ENCODE measurements at places on chromosomes 16 and 17. TPM values are rescaled to one million over a fixed set of nuclear protein-coding genes. Genes with fewer than 3 reads are reported as not detected.
A peak's percentile ranks its signal among the peaks of the same experiment; 100 is the strongest.

DNA sequence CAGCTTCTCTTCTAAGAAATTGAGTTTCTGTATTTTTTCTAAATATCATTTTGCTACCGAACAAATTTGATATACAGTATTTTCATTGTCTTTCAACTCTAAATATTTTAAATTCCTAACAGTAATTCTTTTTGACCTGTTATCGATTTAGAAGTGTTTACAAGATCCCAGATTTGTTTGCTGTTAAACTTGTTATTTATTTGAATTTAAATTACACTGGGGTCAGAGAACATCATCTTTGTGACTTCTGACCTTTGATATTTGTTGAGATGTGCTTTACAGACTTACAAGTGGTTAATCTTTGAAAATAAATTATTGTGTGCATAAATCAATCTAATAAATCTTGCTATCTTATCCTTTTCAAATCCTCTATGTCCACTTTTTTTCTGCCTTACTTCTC is 94.2 kb downstream of the ARHGAP44 start:
- no peak overlapping the region for H3K27ac ChIP-seq
- DNase-seq = no peak
- no peaks in the 10 kb centered on the region for H3K27me3 ChIP-seq
- no peaks in the 10 kb centered on the region for H3K36me3 ChIP-seq

DNA sequence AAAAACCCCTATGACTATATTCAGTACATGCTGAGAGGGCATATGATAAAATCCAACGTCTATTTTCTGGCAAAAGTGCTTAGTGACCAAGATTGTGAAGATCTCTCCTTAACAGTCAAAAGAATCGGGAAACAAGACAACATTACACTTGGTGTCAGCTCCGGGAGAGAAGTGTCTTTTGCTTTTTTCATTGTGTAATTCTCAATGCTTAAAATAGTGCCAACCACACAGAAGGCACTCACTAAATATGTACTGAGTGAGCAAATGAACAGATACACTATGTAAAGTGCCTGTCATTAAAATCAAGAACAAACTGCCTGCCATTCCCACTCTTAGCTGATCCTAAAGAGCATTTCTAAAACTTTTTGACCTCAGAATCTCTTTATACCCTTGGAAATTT is 34.1 kb downstream of the VPS53 start:
- H3K27me3 ChIP-seq = no peaks in the 10 kb centered on the region
- H3K4me1 ChIP-seq = no peaks in the 10 kb centered on the region
- no peak overlapping the region for H3K4me3 ChIP-seq
- DNase-seq = no peak

DNA sequence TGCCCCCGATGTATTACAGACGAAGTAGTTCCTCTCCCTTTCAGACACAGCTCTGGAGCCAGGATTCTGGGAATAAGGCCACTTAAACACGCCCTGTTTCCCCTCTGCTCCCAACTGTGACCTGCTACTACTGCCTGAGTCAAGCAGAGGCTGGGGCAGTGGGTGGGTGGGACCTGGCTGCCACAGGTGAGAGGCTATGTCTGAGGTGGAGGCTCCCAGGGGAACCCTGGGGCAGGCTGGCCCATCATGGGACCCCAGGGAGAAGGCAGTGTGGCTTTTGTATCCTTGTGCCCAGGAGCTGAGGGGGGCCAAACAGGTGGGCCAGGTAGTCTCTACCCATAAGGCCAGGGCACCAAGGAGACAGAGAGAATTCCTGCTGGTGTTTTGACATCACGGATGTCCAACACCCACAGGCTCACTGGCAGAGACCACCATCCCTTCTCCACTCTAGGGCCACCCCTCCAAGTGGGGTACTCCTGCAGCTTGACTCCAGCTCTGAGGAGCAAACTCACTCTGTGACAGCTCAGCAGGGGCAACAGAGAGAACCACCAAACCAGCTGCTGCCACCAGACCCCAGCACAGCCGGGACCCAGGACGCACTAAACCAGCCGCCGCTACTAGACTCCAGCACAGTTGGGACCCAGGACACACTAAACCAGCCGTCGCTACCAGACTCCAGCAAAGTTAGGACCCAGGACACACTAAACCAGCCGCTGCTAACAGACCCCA is 105.3 kb upstream of the SMURF2 start:
- DNase-seq = no peak
- H3K4me3 ChIP-seq = no peak overlapping the region
- no peak overlapping the region for H3K27ac ChIP-seq
- H3K36me3 ChIP-seq = no peaks in the 10 kb centered on the region
- no peaks in the 10 kb centered on the region for H3K27me3 ChIP-seq

- peaks cover 14% of the 10 kb centered on the region for H3K36me3 ChIP-seq
- peak overlapping the region; percentile 94 for H3K4me3 ChIP-seq
- H3K27ac ChIP-seq = peak overlapping the region; percentile 82
- peaks cover 13% of the 10 kb centered on the region for H3K4me1 ChIP-seq
- H3K27me3 ChIP-seq = no peaks in the 10 kb centered on the region
Measured at GRCh38 chr17:1227917-1228780, 42.1 kb upstream of the BHLHA9 start.

- H3K36me3 ChIP-seq = no peaks in the 10 kb centered on the region
- H3K27me3 ChIP-seq = peaks cover under 1% of the 10 kb centered on the region
- DNase-seq = no peak
- H3K27ac ChIP-seq = no peak overlapping the region
- no peaks in the 10 kb centered on the region for H3K4me1 ChIP-seq
Measured at GRCh38 chr16:58032710-58033293, 7.2 kb downstream of the MMP15 start.

- peak overlapping the region; percentile 28 for H3K4me3 ChIP-seq
- peaks cover 11% of the 10 kb centered on the region for H3K36me3 ChIP-seq
- no peaks in the 10 kb centered on the region for H3K27me3 ChIP-seq
- H3K27ac ChIP-seq = peak overlapping the region; percentile 70
Measured at GRCh38 chr16:68275611-68276191, 11.4 kb downstream of the SLC7A6 start.

GRCh38 chr17:8326511-8327302 is 12.9 kb upstream of the ODF4 start:
- no peak overlapping the region for H3K27ac ChIP-seq
- no peaks in the 10 kb centered on the region for H3K36me3 ChIP-seq
- no peak overlapping the region for H3K4me3 ChIP-seq
- DNase-seq = no peak
- 0 out of 2 replicates have a peak, but pooled peaks cover 2% of the 10 kb centered on the region for H3K4me1 ChIP-seq
- peaks cover 2% of the 10 kb centered on the region for H3K27me3 ChIP-seq

GRCh38 chr16:6153901-6154300 is 1056.3 kb upstream of the EEF2KMT start:
- H3K27ac ChIP-seq = no peak overlapping the region
- DNase-seq = no peak
- H3K27me3 ChIP-seq = no peaks in the 10 kb centered on the region
- no peaks in the 10 kb centered on the region for H3K36me3 ChIP-seq
- H3K4me3 ChIP-seq = no peak overlapping the region

GRCh38 chr17:56838687-56839086 is 4.7 kb downstream of the DGKE start:
- no peak overlapping the region for H3K27ac ChIP-seq
- peaks cover 11% of the 10 kb centered on the region for H3K4me1 ChIP-seq
- H3K4me3 ChIP-seq = 0 out of 2 replicates have a peak overlapping the region, but pooled peaks have one; percentile 5
- H3K27me3 ChIP-seq = no peaks in the 10 kb centered on the region

DNA sequence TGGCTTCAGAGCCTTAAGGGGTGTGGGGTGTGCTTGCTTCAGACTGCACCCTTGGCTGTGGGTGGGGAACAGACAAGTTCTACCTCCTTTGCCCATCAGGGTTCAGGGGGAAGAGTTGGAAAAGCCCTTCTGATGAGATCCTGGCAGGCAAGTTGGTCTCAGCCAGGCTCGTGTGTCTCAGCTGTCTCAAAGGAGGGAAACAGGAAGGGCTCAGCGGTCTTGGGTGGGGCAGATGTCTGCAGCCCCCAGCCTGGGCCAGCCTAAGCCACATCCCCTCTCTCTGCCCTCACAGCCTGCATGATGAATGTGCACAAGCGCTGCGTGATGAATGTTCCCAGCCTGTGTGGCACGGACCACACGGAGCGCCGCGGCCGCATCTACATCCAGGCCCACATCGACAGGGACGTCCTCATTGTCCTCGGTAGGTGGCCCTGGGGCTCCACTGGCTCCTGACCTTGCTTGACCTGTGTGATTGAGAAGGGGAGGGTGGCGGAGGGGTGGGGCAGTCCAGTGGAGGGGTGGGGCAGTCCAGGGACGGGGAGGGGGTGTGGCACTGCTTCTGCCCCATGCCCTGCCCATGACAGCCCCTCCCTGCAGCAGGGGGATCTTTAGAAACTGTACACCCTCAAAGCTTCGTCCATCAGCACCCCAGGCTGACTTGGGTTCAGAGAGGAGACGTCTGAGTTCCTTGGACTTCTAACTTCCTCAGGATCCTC is 199.5 kb downstream of the PRKCB start:
- peaks cover 8% of the 10 kb centered on the region for H3K4me1 ChIP-seq
- H3K27me3 ChIP-seq = no peaks in the 10 kb centered on the region
- H3K4me3 ChIP-seq = no peak overlapping the region
- DNase-seq = no peak

DNA sequence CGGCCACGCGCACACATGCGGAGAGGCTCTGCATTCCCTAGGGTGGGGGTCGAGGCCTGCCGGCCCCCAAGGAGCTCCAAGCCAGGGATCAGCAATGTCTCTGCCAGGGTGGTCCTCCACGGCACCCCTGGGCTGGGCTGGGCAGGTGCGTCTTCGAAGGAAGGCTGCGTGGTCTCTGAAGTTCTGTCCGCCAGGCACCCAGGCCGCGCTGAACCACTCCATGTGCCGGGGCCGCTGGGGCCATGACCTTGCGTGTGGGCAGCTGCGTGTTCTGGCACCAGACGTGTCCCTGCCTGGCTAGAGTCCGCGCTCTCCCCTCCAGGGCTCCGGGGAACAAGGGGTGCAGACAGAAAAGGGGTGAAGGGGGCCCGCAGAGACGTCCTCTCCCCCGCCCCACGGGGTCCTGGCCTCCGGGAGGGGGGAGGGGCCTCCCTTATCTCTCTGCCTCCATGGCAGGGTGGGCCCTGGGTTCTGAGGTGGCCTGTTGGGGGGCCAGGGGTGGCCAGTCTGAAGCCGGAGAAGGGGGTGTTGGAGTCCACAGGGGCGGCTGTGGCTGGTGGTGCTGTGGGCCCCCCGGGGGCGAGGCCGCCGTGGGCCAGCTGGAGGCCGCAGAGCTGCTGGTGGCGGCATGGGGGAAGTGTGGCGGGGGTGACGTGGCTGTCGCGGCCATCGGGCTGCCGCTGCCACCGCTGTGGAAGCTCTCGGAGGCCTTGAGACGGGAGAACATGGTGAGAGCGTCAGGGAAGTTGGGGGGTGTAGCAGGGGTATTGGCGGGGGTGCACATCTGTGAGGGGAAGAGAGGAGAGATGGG is 5.3 kb downstream of the UBALD1 start:
- H3K4me3 ChIP-seq = no peak overlapping the region
- no peak overlapping the region for H3K27ac ChIP-seq
- no peak for DNase-seq
- no peaks in the 10 kb centered on the region for H3K36me3 ChIP-seq

DNA sequence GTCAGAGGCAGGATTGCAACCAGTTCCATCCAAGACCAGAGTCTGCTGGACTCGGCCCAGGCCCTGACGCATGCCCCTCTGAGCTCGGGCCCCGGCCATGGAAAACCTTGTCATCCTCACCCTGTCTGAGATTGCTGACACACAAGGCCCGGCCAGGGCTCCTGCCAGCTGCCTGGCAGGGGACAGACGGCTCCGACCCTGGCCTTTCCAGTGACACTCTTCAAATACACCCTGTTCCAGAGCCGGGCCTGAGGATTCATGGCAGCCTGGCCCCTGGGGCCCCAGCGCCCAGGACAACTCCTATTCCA is 3.2 kb upstream of the PABPN1L start:
- no peaks in the 10 kb centered on the region for H3K4me1 ChIP-seq
- H3K36me3 ChIP-seq = no peaks in the 10 kb centered on the region
- no peak overlapping the region for H3K4me3 ChIP-seq
- DNase-seq = no peak
- no peak overlapping the region for H3K27ac ChIP-seq

GRCh38 chr17:50902372-50903353 is 36.5 kb upstream of the TOB1 start:
- peaks cover 13% of the 10 kb centered on the region for H3K4me1 ChIP-seq
- no peaks in the 10 kb centered on the region for H3K36me3 ChIP-seq
- no peak overlapping the region for H3K27ac ChIP-seq
- DNase-seq = no peak
- no peak overlapping the region for H3K4me3 ChIP-seq
- peaks cover 1% of the 10 kb centered on the region for H3K27me3 ChIP-seq

GRCh38 chr16:77289331-77289809 is 90.2 kb downstream of the SYCE1L start:
- H3K4me3 ChIP-seq = no peak overlapping the region
- H3K4me1 ChIP-seq = no peaks in the 10 kb centered on the region
- no peak overlapping the region for H3K27ac ChIP-seq
- DNase-seq = no peak

GRCh38 chr17:65198653-65199382 is 61.6 kb downstream of the RGS9 start:
- no peaks in the 10 kb centered on the region for H3K27me3 ChIP-seq
- DNase-seq = peak; percentile 38
- no peak overlapping the region for H3K27ac ChIP-seq
- H3K36me3 ChIP-seq = no peaks in the 10 kb centered on the region
- no peak overlapping the region for H3K4me3 ChIP-seq
- no peaks in the 10 kb centered on the region for H3K4me1 ChIP-seq

- H3K27me3 ChIP-seq = no peaks in the 10 kb centered on the region
- H3K27ac ChIP-seq = no peak overlapping the region
- no peak overlapping the region for H3K4me3 ChIP-seq
- H3K36me3 ChIP-seq = no peaks in the 10 kb centered on the region
Measured at GRCh38 chr17:8707332-8708024, 37.2 kb downstream of the CCDC42 start.

DNA sequence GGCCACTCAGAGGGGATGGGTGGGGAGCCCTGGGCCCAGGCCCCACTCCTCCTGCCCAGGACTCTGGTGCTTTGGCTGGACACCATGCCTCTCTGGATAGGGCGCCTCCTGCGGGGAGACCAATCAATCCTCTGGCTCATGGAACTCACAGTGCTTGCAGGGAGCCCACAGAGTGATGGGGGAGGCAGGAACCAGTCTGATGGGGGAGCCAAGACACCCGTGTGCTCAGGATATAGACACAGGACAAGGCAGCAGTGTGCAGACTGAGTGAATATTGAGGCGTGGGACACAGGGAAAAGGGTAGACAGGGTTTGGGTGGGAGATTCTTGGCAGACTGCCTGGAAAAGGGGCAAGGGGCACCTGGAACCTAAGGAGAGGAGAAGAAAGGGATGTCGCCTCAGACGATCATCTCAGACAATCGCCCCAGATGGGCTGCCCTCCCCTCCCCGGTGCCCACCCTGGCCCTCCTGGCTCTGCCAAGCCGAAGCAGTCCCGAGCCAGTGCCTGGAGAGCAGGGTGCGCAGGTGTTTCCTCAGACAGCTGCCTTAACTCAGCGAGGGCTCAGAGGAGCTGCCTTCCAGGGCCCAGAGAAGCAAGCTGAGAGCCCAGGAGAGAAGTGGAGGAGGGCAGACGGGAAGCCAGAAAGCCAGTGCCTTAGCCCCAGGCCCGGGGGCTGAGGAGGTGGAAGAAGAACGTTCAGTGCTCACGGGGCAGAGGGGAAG is 37.4 kb upstream of the DLX4 start:
- no peak overlapping the region for H3K4me3 ChIP-seq
- no peaks in the 10 kb centered on the region for H3K4me1 ChIP-seq
- H3K27ac ChIP-seq = no peak overlapping the region
- DNase-seq = no peak
- H3K36me3 ChIP-seq = no peaks in the 10 kb centered on the region

PIK3R6 gene
- total RNA-seq = 81.7 TPM

SMIM36 gene
- not detected for total RNA-seq

SMIM22 gene
- 0.61 TPM for total RNA-seq

OTOP3 gene
- total RNA-seq = not detected

GLIS2 gene
- 0.51 TPM for total RNA-seq

TSPAN10 gene
- 0.56 TPM for total RNA-seq

TMEM238L gene
- not detected for total RNA-seq
